GM18507 (cell line): ENCODE measurements at places on chromosomes 3 and 15.
A peak's percentile ranks its signal among the peaks of the same experiment; 100 is the strongest.

- DNase-seq = no peak
Observed at GRCh38 chr3:187741403-187742350, 3.6 kb downstream of the BCL6 start.

DNA sequence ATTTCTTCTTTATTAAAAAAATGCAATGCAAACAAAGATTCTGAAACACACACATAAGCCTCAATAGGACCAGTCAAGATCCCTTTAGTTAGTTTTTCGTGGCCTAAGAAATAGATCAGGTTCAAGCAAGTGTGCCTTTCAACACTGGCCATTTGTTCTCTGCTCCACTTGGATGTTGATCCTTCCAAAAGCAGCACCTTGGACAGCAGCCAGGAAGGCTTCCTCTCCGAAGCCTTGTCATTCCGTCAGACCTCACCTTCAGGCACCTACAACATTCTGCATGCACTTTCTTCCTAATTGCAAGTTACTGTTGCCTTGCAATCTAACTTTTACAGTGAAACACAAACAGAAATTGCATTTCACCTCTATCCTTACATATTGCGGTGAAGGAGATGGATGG lies 155.9 kb upstream of the FEZF2 start:
- no peak for DNase-seq

DNA sequence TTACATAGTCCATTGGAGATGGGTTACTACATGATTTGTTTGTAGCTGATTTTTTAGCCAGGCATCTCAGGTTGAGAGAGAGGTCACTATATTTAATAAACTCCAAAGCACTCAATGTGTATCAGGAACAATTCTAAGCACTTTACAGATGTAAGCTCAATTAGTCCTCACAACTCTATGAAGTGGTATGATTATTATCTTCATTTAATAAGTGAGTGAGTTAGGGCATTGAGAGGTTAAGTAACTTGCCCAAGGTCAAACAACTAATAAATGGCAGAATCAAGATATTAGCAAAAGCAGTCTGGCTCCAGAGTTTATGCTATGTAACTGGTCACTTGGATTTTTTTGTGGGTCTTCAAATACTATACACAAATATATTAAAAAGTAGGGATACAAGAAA lies 56.3 kb upstream of the ABI3BP start:
- DNase-seq = no peak

DNA sequence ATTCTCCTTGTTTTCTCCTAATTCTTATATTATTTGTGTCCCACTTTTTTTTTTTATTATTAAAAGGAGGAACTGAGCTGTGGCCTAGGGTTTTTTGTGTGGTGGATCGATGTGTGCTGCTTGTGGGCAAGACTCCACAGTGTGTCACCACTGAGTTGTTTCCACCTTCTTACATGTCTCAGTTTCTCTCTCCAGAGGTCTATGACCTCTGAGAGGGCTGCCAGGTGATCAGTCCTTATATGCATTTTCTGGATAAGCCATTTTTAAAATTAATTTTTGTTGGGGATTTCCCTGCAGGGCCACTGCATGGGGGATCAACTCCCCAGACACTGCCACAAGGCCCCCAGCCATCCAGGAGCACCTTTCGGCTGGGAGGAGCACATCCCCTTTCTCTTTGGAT lies 27.8 kb downstream of the IQCF6 start:
- no peak for DNase-seq

DNA sequence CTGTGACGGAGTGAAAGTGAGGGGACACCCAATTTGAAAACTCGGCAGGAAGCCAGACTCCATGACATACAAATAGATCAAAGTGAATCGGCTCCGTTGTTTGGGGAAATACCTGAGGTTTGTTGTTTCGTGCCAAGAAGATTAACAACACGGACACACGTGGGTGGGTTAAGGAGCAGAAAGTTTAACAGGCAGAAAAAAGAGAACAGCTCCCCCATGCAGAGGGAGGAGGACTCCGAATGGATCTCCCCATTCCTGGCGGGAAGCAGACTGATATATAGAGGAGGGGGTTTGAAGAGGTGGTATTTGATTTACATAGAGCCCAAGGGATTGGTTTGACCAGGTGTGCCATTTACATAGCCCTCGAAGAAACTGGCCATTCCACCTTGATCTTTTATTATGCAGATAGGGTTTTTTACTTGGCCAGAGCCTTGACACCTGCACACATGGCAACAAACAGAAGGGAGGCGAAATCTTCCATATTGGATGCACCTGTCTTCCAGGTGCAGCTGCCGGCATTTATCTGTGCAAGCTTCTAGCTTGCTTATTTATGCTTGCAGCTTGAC lies 4.8 kb upstream of the SACM1L start:
- DNase-seq = no peak

DNA sequence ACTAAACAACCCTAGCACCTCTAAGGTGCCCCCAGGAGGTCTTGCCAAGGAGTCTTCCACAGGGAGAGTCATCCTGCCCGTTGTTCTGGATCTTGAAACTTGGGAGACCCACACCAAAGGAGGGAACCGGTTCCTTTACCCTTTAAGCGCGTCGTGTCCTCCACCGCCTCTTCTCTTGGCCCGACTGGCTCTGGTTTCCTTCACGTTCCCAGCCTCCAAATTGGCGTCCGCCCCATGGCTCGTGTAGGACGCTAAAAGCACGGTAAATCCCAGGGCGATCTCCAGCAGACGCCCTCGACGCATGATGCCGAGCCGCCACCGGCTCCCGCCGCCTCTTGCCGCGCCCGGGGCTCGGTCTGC lies 1.1 kb downstream of the FBN1 start:
- DNase-seq = no peak

GRCh38 chr15:97566961-97567360 lies 393.5 kb upstream of the ARRDC4 start:
- DNase-seq = no peak

DNA sequence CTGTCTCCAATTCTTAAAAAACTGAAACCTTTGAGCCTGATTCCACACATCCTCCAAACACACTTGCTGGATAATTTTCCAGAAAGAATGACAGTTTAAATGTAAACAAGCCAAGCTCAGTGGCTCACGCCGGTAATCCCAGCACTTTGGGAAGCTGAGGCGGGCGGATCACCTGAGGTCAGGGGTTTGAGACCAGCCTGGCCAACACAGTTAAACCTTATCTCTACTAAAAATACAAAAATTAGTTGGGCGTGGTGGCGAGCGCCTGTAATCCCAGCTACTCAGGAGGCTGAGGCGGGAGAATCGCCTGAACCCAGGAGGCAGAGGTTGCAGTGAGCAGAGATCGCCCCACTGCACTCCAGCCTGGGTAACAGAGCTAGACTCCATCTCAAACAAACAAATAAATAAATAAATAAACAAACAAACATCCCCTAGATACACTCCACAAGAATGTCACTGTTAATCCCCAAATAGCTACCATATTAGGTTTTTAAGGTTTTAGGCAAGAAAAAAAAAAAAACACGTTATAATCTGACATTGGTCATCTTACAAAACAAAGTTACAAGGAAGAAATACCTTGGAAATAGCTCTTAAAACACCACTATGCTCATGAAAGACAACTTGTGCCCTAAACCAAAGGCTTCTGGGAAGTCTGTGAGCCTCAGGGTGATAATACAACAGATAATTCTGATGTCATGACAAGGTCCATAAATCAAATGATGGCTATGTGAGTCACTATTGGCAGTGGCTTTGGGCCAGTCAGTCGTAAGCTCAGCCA lies 13.2 kb downstream of the TNIK start:
- DNase-seq = no peak

GRCh38 chr3:195549931-195550519 lies 6.9 kb upstream of the PPP1R2 start:
- DNase-seq = no peak

DNA sequence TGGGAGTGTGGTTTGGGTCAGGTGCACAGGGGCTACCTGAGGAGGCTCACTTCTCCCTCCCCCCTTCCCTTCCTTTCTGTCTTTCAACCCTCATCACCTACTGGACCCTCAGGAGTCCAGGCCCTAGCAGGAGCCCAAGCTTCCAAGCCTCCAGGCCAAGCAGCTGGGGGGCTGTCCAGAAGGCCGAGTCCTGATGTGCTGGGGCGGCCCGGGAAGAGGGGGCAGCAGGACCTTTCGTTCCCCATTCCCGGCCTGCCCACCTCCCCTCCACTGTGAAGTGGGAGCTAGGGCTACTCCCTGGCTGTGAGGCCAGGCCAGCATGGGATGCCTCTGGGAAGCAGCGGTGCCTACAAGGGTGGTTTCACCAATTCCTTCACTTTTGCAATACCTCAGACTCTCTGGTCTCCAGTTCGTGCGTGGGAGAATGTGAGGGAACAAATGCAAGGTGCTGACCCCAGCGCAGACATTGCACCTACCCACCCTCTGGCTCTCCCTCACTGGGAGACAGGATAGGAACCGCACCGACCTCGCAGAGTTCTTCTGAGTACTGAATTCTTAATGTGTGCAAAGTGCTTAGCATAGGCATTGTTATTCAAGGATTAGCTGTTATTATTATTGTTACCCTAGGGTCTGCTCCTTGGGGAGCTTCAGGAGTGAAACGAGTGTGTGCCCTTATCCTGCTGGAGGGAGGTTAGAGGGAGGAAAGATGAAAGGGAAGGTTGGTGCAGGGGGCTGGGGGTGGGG lies 2.5 kb downstream of the EPHB3 start:
- DNase-seq = no peak

DNA sequence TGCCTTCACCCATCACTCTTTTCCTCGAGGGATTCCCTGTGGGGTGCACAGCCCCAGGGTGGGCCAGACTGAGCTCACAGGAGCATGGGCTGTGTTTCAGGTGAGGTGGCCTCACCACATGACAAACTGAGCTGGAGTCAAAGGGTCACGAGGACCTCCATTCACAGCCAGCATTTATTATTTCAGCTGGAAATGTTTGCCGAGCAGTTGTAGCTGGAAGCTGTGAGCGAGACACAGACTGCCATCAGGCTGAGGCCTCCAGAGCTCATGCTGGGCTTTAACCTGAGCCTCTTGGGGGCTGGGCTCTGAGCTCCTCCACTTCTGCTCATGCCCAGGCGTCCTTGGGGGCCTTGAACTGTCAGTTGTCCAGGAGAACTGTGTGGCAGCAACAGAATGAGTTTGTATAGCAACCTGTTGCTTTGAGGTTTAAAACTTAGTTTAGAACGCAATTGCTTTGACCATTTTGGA lies 57.5 kb downstream of the FLNB start:
- DNase-seq = no peak

- no peak for DNase-seq
Observed at GRCh38 chr3:134279466-134279865, 28.8 kb upstream of the RYK start.

GRCh38 chr3:65734382-65734781 lies 304.3 kb downstream of the MAGI1 start:
- DNase-seq = no peak

DNA sequence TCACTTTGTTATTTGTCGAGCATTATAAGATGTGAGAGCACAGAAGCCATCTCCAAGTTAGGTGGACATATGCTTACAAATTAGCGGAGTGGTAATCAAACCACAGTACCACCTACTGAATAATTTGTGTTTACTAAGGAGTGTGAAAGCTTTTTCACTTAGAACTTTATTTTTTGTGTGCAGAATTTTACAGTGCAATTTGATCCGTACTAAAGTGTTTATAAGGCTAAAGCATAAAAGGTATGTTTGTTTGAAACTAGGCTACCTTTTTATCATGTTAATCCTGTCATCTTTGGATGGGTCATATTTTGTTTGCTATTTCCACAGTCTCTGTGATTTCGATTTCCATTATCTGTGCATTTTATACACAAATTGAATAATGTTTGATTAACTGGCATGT lies 37.5 kb downstream of the MAP2K5 start:
- no peak for DNase-seq

- no peak for DNase-seq
Observed at GRCh38 chr15:54681584-54681983, 515.2 kb downstream of the RSL24D1 start.

- peak; percentile 35 for DNase-seq
Observed at GRCh38 chr15:51776952-51777569, 25.7 kb downstream of the TMOD2 start.

- DNase-seq = no peak
Observed at GRCh38 chr3:62538691-62539356, 165.5 kb upstream of the FEZF2 start.

DNA sequence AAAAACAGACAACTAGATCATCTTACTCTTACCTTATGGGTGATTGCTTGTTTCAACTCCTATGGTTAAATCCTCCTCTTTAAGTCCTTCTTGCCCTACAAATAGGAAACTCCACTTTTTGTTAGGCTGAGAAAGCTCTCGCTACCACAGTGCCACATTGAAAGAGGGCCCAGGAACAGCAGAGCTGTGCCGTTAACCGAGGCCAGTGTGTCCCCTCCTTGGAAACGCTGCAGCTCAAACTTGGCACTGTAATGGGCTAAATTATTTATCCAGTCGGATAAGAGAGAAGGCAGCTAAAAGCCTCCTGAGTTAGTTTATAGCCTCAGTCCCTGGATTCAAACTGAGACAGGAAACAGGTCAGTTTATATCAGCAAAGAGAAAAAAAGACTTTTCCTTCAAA lies 46.1 kb downstream of the KBTBD12 start:
- no peak for DNase-seq

DNA sequence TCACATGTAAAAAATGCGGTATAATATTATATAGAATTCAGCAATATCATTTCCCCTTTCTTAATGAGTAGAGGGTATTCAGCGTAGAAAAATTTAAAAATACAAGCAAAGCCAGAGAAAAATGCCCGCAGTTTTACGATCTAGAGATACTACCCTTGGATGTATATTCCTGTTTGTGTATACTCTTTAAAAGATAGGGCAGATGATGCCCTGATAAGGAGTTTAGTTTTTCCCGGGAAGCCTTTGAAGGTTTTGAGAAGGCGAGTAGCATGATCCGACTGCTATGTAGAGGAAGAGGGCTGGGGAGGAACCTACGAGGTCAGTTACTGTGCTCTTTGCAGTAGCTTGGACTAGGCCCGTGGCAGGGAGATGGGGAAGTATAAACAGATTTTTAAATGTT lies 1.2 kb downstream of the YEATS2 start:
- DNase-seq = no peak

DNA sequence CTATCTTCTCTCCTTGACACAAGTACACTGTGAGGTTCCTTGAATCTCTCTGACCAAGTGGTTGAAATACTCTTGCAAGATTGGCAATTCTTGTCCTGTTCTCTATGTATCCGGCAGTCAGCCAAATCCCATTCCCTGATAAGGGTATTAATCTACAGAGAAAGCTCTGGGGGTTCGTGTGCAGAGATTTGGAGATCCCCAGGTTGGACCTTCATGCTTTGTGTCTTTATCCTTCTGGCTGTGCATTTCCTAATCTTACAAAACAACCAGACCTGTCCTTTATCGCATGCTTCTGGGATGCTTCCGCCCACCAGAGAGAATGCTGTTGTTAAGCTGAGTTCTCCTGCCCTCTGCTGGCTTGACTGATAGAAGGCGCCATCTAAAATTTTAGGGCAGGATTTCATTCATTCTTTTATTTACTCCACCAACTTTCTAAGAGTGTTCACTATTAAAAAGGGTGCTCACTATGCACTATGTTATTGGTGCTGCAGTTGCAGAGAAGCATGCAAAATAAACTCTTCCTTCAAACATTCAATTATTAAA lies 8.6 kb upstream of the SST start:
- DNase-seq = no peak

DNA sequence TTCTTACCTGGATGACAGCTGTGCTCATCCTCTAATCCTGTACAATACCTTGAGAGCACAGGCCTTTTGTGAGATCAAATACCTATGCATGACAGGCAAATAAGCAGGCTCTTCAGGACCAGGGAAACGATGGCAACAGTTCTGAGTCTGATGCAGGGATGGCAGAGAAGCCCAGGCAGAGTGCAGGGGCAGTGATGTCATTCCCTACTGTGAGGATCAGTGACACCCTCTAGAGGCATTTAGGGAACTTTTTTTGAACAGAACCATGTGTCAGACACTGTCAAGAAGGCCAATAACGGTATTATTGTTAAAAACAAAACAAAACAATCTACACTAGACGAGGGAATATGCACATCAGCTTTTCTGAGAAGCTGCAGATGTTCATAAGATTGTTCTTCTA lies 314.8 kb upstream of the CTDSPL start:
- no peak for DNase-seq
